ENCODE measurements at places on chromosomes 11 and 22.
A peak's percentile ranks its signal among the peaks of the same experiment; 100 is the strongest.

GRCh38 chr22:46000081-46001027, 23.4 kb upstream of the WNT7B start:
- no peak for DNase-seq

- DNase-seq = no peak
Measured at GRCh38 chr11:14376920-14377319, 17.9 kb upstream of the RRAS2 start.

GRCh38 chr11:135006800-135007199, 594.8 kb upstream of the B3GAT1 start:
- no peak for DNase-seq

DNA sequence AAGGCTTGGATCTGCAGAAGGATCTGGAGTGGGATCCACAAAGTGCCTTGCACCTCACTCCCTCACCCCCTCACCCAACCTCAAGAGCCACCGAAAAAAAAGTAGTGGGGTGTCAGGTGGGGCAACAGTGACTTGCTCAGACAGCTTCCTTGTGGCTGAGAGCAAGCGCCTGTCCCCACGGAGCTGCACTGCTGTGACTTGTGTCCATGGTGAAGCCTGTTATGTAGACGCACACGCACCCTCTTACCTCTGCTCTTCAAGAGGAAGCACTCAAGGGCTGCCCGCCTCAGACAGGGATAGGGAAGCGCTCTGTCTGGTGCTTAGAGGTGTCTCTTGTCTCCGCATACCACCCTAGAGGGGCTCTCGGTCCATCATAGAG, 1.2 kb downstream of the DRD2 start:
- DNase-seq = no peak

- no peak for DNase-seq
Measured at GRCh38 chr22:49617264-49617663, 210.4 kb downstream of the BRD1 start.

GRCh38 chr22:36328635-36329253, 59.0 kb downstream of the MYH9 start:
- DNase-seq = peak; percentile 63

- peak; percentile 99 for DNase-seq
Measured at GRCh38 chr22:31646186-31647019, 15.6 kb downstream of the PISD start.

DNA sequence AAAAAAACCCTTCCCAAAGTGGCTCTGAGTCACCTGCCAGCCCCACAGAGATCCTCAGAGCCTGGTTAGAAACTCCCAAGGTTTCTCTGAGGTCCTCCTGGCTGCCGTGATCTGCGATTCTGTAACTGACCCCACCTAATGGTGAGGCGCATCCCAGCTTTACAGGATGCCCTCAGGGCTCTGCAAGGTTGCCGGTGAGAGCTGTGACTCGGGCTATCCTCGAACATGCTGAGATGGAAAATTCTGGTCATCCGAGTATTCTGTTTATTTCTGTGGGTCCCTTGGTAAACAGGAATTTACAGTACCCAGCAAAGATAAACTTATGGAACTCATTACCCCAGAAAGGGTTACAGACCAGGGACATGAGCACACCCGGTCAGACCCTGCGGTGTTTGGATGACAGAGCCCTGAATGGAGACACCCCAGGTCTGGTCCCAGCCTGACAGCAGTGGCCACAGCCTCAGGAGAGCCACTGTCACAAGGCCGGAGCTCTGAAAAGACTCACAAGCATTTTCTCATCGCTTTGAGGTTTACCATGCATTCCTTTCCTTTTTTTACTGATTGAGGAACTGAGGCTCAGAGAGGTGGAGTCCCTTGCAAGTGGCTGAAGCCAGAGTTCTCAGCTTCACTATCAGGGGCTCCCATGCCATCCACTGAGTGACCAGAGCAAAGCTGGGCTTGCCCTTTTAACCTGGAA, 22.2 kb downstream of the LIF start:
- DNase-seq = no peak

- no peak for DNase-seq
Measured at GRCh38 chr11:75334976-75335375, 16.5 kb downstream of the ARRB1 start.

DNA sequence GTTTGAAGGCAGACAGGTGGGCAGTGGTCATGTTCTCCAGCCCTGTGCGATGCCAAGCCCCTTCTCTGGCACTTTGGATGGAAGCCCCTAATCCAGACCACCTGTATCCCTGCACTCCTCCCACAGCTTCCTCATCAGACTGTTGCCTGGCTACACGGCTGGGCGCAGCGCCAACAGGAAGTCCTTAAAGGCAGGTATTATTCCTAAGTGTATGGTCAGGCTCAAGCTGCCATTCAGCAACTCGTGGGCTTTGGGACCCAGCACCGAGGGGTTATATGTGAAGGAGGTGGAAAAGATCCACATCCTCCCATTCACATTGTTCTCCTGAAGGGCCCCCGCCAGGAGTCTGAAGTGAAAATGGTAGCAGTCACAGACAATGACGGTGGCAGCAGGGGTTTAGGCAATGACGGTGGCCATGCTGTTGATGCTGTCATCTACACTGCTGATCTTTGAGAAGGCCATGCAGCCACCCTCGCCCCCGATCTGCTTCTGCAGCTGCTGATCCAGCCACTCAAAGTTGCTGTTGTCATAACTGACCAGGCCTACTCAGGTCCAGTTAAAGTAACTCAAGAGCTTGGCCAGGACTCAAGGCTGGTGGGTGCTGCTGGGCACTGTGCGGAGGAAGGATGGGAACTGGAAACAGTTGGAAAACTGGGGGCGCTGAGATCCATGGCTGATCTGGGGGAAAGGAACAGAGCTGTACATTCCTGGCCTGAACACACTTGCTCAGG, 27.7 kb downstream of the OR6Q1 start:
- no peak for DNase-seq

DNA sequence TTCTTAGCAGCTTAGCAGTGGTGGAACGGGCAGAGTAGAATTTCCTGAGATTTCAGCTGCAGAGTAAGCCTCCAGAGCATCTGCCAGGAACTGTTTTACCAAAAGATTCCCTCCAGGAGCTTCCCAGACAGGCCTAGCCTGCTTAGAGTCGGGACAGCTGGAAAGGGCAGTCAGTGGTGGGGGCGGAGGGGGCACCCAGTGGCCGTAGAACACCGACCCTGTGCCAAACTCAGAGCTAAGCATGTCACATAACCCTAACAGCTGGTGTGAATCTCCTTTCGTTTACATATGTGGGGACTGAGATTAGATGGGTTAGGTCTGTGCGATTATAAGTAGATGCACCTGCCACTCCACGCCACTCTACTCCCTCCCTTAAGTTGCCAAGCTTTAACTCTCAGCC, 80.0 kb upstream of the CRTAM start:
- no peak for DNase-seq

DNA sequence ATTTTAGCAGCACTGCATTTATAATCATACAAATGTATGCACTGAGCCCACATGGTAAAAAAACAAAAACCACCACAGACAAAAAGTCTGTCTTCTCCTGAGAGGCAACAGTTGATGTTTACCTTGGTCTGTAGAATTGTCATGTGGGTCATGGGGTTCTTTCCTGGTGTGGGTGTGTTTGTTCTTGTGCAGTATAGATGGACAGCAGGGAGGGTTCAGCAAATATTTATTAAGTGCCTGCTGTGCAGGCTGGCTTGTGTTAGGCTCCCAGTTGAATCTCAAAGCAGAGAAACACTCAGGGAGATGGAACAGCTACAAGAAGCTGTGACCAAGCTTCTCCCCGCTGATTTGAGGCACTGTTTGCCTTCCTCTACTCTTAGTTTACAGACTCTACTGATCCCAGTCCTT, 82.2 kb downstream of the PISD start:
- no peak for DNase-seq

DNA sequence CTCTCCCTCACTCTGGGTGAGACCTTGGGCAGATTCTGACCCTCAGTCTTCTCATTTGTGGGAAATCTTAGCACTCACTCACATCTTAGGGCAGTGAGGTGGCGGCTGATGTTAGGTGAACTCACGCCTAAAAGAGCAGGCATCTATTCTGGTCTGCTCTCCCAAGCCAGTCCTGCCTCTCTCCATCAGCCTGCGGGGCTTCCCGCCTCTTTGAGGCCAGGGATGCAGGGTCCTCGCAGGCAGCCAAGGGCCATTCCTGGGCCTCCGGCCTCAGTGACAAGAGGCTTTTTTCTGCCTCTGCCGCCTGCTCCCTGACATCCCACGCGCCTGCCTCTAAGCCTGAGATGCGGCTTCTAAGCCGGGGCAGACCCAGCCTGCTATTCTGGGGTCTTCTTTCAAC, 13.8 kb upstream of the FGF4 start:
- DNase-seq = no peak

DNA sequence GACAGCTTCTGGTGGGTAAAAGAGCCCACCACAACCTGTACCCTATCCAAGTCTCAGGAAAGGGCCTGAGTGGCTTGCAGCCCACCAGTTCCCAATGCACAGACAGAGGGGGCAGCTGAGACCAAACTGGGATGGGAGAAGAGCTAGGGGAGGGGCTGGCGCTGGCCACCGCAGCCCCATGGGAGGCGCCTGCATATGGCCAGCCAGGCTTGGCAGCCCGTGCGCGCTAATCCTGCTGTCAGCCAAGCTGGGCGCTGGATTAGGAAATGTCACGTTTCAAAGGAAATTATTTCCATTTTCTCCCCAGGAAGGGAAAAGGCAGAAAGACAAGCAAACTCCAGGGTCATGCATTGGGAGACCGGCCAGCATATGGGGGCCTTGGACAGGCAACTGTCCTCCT, 236.8 kb downstream of the BUD13 start:
- DNase-seq = no peak

GRCh38 chr11:70915158-70915985, 337.0 kb downstream of the SHANK2 start:
- no peak for DNase-seq

GRCh38 chr11:95245038-95245437, 14.0 kb upstream of the SESN3 start:
- no peak for DNase-seq

DNA sequence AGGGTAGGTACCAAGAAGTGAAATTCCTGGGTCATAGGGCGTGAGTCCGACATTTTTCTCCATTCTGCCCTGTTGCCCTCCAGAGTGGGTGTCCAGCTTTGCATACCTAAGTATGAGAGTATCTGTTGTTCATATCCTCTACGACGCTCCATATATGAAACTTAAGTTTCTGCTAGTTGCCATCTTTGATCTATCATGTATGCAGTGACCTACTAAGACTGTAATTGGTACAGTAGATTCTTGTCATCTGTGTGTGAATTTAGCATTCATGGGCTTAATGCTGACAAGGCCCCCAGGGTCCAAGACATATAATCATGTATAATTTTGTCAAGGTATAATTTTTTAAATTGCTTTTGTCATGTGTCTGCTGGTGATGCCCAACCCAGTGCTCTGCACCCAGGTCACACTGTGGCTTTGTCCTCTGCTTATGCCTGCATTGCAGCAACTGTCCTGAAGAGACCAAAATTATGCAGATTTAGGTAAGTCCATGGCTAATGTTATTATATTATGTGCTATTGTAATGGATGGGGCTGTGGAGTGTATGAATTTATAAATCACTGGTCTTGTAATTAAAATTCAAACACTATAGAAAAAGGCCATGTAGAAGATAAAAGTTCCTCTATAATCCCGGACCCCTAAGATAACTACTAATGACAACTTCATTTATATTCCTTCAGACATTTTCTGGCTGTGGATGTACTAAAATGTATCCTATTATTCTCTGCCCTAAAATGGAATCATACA, 12.2 kb downstream of the NEAT1 start:
- no peak for DNase-seq

- DNase-seq = no peak
Measured at GRCh38 chr11:76087749-76088148, 118.6 kb downstream of the WNT11 start.

DNA sequence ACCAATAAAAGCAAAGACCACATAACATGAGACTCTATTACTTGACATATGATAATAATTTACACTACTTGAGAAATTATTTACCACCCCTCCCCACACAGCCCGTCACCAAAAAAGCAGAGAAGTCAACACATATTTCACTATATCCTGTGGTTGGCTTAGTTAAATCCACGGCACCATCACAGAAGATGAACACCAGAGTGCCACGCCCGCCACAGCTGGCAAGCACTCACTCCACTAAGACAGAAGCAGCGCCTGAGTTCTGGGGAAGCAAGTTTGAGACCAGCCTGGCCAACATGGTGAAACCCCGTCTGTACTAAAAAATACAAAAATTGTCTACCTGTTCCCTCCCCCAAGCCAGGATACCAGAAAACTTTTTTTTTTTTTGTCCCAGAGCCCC, 53.1 kb downstream of the PACSIN2 start:
- DNase-seq = no peak

DNA sequence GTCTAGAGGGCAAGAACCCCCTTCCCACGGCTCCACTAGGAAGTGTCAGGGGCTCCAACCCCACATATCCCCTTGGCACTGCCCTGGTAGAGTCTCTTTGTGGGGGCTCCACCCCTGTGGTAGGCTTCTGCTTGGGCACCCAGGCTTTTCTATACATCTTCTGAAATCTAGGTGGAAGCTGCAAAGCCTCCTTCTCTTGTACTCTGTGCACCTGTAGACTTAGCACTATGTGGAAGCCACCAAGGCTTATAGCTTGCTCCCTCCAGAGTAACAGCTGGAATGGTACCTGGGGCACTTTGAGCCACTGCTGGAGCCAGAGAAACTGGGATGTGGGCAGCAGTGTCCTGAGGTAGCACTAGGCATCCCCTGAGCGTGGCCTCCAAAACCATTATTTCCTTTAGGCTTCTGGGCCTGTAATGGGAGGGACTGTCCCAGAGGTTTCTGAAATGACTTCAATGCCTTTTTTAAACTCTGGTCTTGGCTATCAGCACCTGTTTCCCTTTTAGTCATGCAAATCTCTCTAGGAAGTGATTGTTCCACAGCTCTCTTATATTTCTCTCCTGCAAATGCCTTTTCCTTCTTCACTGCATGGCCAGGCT, 68.4 kb downstream of the TRAF6 start:
- no peak for DNase-seq

- no peak for DNase-seq
Measured at GRCh38 chr11:14240951-14241350, 118.0 kb downstream of the RRAS2 start.

- no peak for DNase-seq
Measured at GRCh38 chr11:65552388-65552951, 5.7 kb downstream of the LTBP3 start.

- no peak for DNase-seq
Measured at GRCh38 chr11:11010624-11011127, 152.8 kb upstream of the ZBED5 start.

DNA sequence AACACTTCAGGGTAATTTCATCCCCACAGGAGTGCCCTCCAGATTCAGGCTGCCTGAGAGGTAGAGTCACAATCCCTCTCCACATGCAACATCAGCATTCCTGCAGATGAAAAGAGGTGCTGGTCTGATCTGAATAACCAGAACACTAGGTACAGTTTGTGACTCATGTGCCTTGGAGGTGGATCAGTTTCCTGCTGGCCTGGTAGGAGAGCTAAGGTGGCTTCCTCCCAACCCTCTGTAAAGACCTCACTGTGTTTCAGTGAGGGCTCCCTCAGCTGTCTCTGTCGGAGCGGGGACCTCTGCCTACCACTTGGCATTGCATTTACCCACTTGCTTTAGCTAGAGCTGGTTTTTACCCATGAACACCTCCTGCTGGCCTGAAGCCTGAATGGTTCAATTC, 7.6 kb downstream of the OR9G1 start:
- no peak for DNase-seq
